Chondrocyte (in vitro differentiated cells): ENCODE measurements at places on chromosomes 4 and X. TPM values are rescaled to one million over a fixed set of nuclear protein-coding genes. Genes with fewer than 3 reads are reported as not detected.

Gene C4orf54
- not detected in 3 replicates for total RNA-seq

Gene NSUN7
- 2.4 to 6.1 TPM (median 5.1 TPM) in 3 replicates for total RNA-seq

Gene KLF8
- 1.2 to 1.4 TPM (median 1.4 TPM) in 3 replicates for total RNA-seq

Gene TENM3
- 87.0 to 135 TPM (median 87.6 TPM) in 3 replicates for total RNA-seq

Gene SLC4A4
- 12.8 to 21.9 TPM (median 14.8 TPM) in 3 replicates for total RNA-seq

Gene GPRIN3
- total RNA-seq: 0.03 to 0.10 TPM (median 0.10 TPM) in 3 replicates

Gene MSANTD1
- total RNA-seq: 0.55 to 1.7 TPM (median 0.64 TPM) in 3 replicates

Gene NXF2
- not detected in 3 replicates for total RNA-seq

Gene SPATA18
- 17.9 to 18.7 TPM (median 18.6 TPM) in 3 replicates for total RNA-seq
